ENCODE measurements at places on chromosomes 3 and 15.

DNA sequence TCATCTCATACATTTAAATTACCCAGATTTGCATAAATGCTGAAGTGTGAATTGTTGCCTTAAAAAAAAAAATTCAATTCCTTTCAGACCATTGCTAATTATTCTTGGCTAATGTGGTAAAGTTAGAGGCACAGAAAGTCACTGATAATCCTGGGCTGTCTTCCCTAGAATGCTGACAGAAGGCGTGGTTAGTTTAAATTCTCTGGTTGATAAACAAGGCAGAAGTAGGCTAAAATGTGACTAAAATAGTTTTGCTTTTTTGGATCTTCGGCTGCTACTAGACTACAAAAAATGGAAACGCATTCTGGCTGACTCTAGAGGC, 193.7 kb downstream of the OTOL1 start:
- no peak for DNase-seq

DNA sequence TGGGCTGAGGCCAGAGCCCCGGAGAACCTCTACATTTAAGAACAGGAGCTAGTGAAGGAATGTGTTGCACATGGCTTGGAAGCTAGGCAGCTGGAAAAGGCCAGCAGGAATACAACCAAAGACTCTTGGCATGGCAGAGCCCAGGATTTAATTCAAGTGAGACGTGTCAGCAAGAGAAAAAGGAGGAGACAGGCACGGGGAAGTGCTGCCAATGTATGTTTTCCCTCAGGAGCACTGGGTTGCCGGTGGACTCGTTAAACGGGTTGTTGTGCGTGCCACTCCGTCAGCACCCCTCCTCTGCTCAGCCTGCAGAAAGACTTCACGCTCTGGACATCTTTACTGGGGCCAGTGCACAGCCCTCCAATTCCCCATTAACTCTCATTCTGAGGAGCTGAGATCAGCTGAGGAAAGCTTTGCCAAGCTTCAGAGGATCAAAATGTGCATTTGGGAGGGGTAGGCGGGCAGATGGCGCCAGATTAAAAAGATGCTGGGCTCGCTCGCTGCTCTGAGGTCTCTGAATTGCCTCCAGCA, 103.7 kb downstream of the PDZRN3 start:
- peak; percentile 75 for DNase-seq

DNA sequence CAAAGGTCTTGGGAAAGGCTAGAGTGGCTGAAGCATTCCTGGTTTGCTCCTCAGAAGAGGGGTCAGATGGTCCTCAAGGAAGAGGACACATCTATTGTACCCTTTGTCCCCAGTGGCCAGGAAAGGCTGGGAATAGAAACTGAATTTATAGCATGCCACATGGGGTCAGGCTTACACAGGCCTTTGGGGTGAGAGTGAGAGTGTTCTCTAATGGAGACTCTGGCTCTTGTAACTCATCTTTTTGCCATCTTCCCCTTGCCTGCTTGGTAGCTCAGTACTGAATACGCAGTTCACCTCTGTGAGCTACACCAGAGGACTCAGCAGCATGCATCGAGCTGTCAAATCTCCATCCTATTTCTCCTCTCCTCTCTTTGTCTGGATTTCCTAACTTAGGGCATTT, 87.5 kb downstream of the ATP2B2 start:
- no peak for DNase-seq

GRCh38 chr3:157257101-157257500, 97.2 kb upstream of the CCNL1 start:
- DNase-seq = no peak

DNA sequence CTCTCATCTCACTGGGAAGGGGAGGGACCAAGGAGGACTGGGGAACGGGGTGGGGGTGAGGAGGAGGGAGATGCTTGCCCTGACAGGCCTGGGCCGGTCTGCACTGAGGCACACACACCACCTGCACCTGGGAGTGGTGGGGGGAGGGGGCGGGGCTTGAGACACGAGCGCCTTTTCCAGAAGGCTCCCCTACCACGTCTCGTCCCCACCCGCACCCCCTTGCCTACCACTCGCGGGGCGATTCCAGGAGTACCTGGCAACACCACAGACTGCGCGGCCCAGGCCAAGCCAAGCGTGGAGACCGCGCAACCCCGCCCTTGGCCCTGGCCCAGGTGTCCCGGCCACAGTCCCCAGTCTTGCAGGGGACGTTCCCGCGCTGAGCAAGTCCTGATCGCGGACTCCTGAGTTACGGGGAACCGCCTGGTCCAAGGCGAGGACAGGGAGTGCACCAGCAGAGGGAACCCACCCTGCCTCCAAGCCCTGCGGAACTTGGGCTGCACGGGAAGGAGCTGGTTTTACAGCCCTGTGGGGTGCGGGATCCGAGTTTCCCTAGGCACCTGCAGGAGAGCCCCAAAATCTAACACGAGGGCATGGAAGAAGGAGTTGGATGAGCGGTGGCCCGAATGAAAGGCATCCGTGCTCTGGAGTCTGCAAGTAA, 68.1 kb upstream of the SH3GL3 start:
- no peak for DNase-seq

DNA sequence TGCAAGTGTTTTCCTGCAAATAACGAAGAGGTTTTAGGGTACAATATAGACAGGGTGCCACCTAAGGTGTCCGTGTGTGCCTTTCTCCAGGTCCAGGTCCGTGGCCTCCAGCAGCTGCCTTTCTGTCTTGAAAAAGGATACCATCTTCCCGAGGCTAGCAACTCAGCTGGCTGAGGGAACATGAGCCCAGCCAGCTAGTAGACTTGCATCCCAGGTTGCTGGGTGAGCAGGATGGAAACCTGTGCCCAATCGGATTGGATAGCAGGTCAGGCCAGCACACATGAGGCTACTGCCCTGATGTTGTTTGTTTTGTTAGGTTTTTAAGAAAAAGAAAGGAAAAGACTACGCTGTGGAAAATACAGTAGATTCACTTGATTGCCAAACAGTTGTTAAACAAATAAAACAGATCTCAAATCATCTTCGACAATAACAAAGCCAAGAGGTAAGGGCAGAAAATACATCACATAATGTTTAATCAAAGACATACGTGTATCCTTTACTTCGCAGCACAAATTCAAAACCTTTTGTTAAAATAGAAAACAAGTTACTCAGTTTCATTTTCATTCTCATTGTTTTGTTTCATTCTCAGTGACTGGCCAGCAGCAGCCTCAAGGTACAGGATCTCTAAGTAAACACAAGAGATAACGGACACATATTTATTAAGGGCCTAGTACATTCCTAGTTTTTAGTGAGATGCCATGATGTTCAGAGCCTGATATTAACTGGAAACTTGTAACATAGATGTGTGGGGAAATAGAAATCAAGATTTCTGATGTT, 661.2 kb upstream of the NR2F2 start:
- DNase-seq = no peak

DNA sequence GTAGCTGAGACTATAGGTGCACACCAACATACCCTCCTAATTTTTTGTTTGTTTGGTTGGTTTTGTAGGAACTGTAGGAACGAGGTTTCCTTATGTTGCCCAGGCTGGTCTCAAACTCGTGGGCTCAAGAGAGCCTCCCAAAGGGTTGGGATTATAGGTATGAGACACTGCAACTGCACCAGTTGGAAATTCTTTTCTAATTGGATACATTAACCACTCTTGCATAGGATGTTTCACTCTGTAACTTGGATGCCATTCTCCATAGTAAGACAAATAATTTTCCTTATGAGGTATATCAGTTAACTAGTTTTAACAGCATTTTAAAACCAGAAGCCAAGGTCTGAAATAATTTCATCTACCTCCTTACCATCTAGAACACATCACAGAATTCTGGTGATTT, 6.7 kb upstream of the ALCAM start:
- DNase-seq = no peak

DNA sequence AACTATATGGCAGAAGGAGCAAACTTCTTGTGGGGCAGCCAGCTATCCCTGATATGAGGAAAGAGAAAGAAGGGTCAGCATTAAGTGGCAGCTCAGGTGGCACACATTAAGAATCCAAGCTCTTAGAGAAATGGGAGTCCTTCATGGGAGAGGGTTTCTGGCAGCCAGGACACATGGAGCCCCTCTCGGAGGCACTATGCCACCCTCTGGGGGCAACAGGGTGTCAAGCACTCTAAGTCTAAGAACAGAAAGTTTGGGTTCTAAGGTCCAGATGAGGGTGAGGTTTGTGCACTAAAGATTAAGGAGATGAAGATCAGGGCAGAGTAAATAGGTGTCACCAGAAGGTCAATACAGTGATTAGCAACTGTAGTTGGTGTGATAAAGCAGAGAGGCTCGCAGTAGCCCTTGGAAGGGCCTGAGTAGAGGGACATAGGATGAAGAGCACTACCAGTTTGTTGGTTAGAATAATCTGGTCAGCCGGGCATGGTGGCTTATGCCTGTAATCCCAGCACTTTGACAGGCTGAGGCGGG, 89.3 kb downstream of the ST6GAL1 start:
- DNase-seq = no peak

DNA sequence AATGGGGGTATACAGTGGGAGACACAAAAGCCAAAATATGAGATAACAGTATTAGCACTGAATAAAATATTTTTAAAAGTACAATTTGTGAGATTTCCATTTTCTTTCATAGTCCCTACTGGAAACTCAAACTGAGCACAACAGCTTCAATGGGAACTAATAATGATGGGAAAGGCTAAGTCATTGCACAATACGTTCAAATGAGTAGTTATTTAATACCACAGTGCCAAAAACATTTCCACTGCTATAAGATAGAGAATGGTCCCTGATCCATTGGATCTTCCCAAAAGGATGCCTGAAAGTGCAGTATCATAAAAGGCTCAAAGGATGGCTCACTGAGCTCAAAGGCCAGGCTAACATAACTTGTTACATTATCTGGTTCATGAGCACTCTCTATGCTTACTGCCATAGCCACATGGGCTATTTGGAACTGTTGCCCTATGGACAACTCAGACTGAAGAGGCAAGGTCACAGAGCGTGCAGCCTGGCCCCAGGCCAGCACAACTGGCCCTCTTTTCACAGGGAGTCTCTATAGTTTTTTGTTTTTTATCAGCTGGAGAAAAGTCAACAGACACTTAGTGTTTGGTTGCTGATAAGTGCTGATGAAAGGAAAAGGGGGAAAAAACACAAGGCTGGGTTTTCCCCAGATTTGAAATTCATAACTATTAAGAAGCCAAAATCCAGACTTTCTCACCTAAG, 54.1 kb upstream of the PPIB start:
- no peak for DNase-seq
